Kasumi-1 (cell line): ENCODE measurements at places on chromosomes 11 and 22.

- no peak for DNase-seq
Measured at GRCh38 chr22:19218541-19219233, 40.2 kb upstream of the SLC25A1 start.

- DNase-seq: no peak
Measured at GRCh38 chr22:27578937-27579617, 222.5 kb downstream of the MN1 start.

GRCh38 chr11:118917481-118918127 is 8.1 kb downstream of the BCL9L start:
- peak; percentile 14 for DNase-seq

GRCh38 chr11:129639300-129639699 is 176.3 kb upstream of the TMEM45B start:
- no peak for DNase-seq

- peak; percentile 21 for DNase-seq
Measured at GRCh38 chr11:61627850-61628661, 47.2 kb upstream of the SYT7 start.
